ENCODE measurements at places on chromosomes 7 and 10. TPM values are rescaled to one million over a fixed set of nuclear protein-coding genes. Genes with fewer than 3 reads are reported as not detected.

Gene IKZF1
- 118 TPM for total RNA-seq

GRCh38 chr10:28410420-28411135, 107.7 kb upstream of the MPP7 start:
- no peaks in the 10 kb centered on the region for H3K4me1 ChIP-seq
- no peak overlapping the region for H3K27ac ChIP-seq
- H3K27me3 ChIP-seq, result no peaks in the 10 kb centered on the region
- no peaks in the 10 kb centered on the region for H3K36me3 ChIP-seq
- DNase-seq, result no peak

GRCh38 chr10:14705548-14706230, 69.0 kb downstream of the FAM107B start:
- H3K27me3 ChIP-seq, result no peaks in the 10 kb centered on the region
- H3K4me3 ChIP-seq, result no peak overlapping the region
- no peaks in the 10 kb centered on the region for H3K36me3 ChIP-seq
- no peak overlapping the region for H3K27ac ChIP-seq

Gene UTF1
- total RNA-seq, result not detected

DNA sequence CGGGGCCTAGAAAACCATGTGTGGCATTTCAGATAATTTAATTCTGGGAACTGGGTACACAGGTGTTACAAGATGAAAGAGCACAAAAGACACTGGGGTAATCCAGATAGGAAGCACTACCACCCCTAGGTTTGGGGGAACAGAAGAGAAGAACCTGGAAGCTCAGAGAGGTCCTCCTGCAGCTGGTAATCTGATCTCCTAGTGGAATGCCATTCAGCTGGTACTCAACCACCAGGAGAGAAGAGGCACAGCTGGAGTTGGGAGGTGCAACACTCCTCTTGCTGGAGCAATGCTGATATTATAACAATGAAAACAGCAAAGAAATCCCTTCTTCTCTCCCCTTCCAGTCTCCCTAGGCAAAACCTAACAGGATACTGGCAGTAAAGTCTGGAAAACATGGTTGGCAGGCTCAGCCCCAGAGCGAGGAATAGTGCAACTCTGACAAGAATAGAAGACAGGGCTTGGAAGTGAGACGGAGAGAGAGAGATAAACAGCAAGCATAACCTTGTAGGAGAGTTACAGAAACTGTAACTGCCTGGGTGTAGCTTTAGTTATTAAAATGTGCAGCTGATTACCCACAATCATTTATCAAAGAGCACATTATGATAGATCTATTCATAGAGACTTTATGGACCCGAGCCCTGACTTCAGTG, 35.0 kb downstream of the NRF1 start:
- no peaks in the 10 kb centered on the region for H3K27me3 ChIP-seq
- H3K36me3 ChIP-seq, result no peaks in the 10 kb centered on the region
- H3K27ac ChIP-seq, result no peak overlapping the region

GRCh38 chr7:37516664-37517063, 68.0 kb upstream of the ELMO1 start:
- no peaks in the 10 kb centered on the region for H3K36me3 ChIP-seq
- no peak overlapping the region for H3K27ac ChIP-seq
- no peaks in the 10 kb centered on the region for H3K27me3 ChIP-seq
- no peak overlapping the region for H3K4me3 ChIP-seq
- DNase-seq, result no peak
- H3K4me1 ChIP-seq, result no peaks in the 10 kb centered on the region

Gene GARIN1A
- 1.8 TPM for total RNA-seq

GRCh38 chr10:11337516-11337915, 273.9 kb downstream of the USP6NL start:
- H3K4me1 ChIP-seq, result no peaks in the 10 kb centered on the region
- no peaks in the 10 kb centered on the region for H3K36me3 ChIP-seq
- no peak for DNase-seq
- no peaks in the 10 kb centered on the region for H3K27me3 ChIP-seq
- no peak overlapping the region for H3K27ac ChIP-seq

DNA sequence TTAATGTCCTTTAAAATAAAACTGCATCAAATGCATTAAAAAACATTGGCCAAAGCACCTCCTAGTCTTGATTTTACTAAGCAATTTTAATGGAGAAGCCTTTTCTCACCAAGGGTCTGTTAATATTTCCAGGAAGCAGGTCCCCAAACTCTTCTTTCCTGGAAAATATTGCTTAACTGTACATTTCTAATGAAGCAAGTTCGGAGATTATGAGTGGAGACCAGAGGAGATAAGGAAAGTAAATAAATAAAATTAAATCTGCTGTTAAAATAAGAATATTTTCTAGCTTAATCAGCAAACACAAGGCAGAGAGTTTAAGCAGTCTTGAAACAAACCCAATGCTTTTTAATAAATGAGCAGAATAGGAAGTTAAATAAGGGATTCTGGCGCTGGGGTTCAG, 322.4 kb downstream of the PTEN start:
- no peaks in the 10 kb centered on the region for H3K27me3 ChIP-seq
- no peak for DNase-seq
- no peak overlapping the region for H3K27ac ChIP-seq

GRCh38 chr7:36227223-36227622, 74.2 kb downstream of the EEPD1 start:
- peaks cover 46% of the 10 kb centered on the region for H3K4me1 ChIP-seq
- no peak for DNase-seq
- H3K36me3 ChIP-seq, result peaks cover 3% of the 10 kb centered on the region
- no peak overlapping the region for H3K4me3 ChIP-seq
- no peaks in the 10 kb centered on the region for H3K27me3 ChIP-seq
- H3K27ac ChIP-seq, result no peak overlapping the region

GRCh38 chr10:19651549-19651948, 164.7 kb upstream of the PLXDC2 start:
- no peak overlapping the region for H3K4me3 ChIP-seq
- no peaks in the 10 kb centered on the region for H3K4me1 ChIP-seq
- no peak overlapping the region for H3K27ac ChIP-seq
- DNase-seq, result no peak
- no peaks in the 10 kb centered on the region for H3K27me3 ChIP-seq

- H3K27me3 ChIP-seq, result no peaks in the 10 kb centered on the region
- H3K27ac ChIP-seq, result peak overlapping the region; percentile 72
- peaks cover 36% of the 10 kb centered on the region for H3K36me3 ChIP-seq
- H3K4me3 ChIP-seq, result peak overlapping the region; percentile 91
- H3K4me1 ChIP-seq, result peaks cover 28% of the 10 kb centered on the region
These were observed 798 bp downstream of the PPIF start for GRCh38 chr10:79347894-79348639.

- H3K27ac ChIP-seq, result peak overlapping the region; percentile 97
- no peak overlapping the region for H3K4me3 ChIP-seq
- H3K36me3 ChIP-seq, result peaks cover 9% of the 10 kb centered on the region
- no peaks in the 10 kb centered on the region for H3K27me3 ChIP-seq
- peaks cover 64% of the 10 kb centered on the region for H3K4me1 ChIP-seq
- no peak for DNase-seq
These were observed 60.2 kb downstream of the MKI67 start for GRCh38 chr10:128065881-128066534.

Gene EBLN1
- not detected for total RNA-seq

All from Karpas-422 (cell line).